Activated naive CD4-positive, alpha-beta T cell treated with anti-CD3 and anti-CD28 coated beads, Interleukin-2, amount 10 ng/mL, durations not matched to agents 7 days and 5 days (primary cell): ENCODE measurements at places on chromosomes 12 and 14.

DNA sequence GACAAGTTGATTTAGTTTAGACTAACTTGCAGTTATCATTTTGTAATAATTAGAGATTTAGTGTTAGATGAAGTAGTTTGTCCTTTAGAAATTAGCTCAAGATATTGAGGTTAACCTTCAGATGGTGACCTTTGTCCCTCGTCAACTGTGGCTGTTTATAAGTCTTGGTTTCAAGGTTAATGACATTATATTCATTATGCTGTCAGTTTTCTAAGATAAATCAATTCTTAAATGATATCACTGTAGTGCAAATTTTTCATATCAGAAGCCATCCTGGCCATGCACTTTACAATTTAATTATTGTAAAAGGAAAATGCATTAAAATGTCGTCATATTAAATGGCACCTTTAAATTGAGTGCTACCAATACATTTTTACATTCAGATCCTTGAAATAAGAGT is 19.6 kb upstream of the PPFIA2 start:
- H3K4me1 ChIP-seq = no peaks in the 10 kb centered on the region
- H3K27ac ChIP-seq = no peak overlapping the region
- no peak for DNase-seq

- H3K4me3 ChIP-seq = no peak overlapping the region
- H3K36me3 ChIP-seq = peaks cover 6% of the 10 kb centered on the region
- H3K27ac ChIP-seq = no peak overlapping the region
- peaks cover 40% of the 10 kb centered on the region for H3K4me1 ChIP-seq
- no peak for DNase-seq
These were observed 64.9 kb downstream of the NDUFA12 start for GRCh38 chr12:94938583-94938982.

DNA sequence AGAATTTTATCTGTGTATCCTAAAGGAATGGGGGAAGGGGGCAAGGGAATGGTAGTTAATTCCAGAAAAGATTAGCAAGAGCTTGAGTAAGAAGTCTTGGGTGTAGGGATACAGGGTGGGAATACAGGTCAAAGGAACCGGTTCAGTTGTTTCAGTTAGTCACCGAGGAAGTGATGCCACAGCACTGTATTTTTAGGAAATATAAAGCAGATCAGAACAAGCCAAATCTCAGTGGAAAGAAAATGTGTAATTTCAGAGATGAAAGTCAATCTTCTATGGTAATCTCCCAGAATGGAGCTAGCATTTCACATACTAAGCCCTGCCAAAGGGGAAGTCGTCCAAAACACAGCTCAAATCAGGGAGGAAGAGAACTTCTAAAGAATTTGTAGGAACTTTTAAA is 4.7 kb upstream of the TUBA1C start:
- H3K27me3 ChIP-seq = no peaks in the 10 kb centered on the region
- peaks cover 20% of the 10 kb centered on the region for H3K4me1 ChIP-seq
- no peak for DNase-seq
- no peak overlapping the region for H3K4me3 ChIP-seq

GRCh38 chr12:53602176-53602864 is 23.9 kb downstream of the ATF7 start:
- peaks cover 22% of the 10 kb centered on the region for H3K36me3 ChIP-seq
- no peaks in the 10 kb centered on the region for H3K27me3 ChIP-seq
- peaks cover 16% of the 10 kb centered on the region for H3K4me1 ChIP-seq

GRCh38 chr12:18391151-18391550 is 129.8 kb downstream of the PIK3C2G start:
- no peaks in the 10 kb centered on the region for H3K4me1 ChIP-seq
- H3K27me3 ChIP-seq = no peaks in the 10 kb centered on the region
- no peak for DNase-seq
- H3K27ac ChIP-seq = no peak overlapping the region

GRCh38 chr12:26691234-26691970 is 141.6 kb downstream of the ITPR2 start:
- H3K36me3 ChIP-seq = peaks cover 27% of the 10 kb centered on the region
- no peak for DNase-seq
- H3K4me1 ChIP-seq = no peaks in the 10 kb centered on the region
- no peak overlapping the region for H3K27ac ChIP-seq

- peak overlapping the region; percentile 100 for H3K27ac ChIP-seq
- peak overlapping the region; percentile 87 for H3K4me3 ChIP-seq
- no peak for DNase-seq
- H3K27me3 ChIP-seq = no peaks in the 10 kb centered on the region
- peaks cover 42% of the 10 kb centered on the region for H3K4me1 ChIP-seq
These were observed 1.2 kb downstream of the ACTR6 start for GRCh38 chr12:100201604-100202423.

GRCh38 chr12:1835211-1836131 is 15.1 kb downstream of the LRTM2 start:
- peaks cover 32% of the 10 kb centered on the region for H3K27me3 ChIP-seq
- DNase-seq = no peak
- H3K4me1 ChIP-seq = no peaks in the 10 kb centered on the region
- H3K27ac ChIP-seq = no peak overlapping the region

- H3K27me3 ChIP-seq = no peaks in the 10 kb centered on the region
- H3K4me3 ChIP-seq = no peak overlapping the region
- peaks cover 2% of the 10 kb centered on the region for H3K4me1 ChIP-seq
These were observed 66.8 kb upstream of the CFL2 start for GRCh38 chr14:34781242-34781641.

DNA sequence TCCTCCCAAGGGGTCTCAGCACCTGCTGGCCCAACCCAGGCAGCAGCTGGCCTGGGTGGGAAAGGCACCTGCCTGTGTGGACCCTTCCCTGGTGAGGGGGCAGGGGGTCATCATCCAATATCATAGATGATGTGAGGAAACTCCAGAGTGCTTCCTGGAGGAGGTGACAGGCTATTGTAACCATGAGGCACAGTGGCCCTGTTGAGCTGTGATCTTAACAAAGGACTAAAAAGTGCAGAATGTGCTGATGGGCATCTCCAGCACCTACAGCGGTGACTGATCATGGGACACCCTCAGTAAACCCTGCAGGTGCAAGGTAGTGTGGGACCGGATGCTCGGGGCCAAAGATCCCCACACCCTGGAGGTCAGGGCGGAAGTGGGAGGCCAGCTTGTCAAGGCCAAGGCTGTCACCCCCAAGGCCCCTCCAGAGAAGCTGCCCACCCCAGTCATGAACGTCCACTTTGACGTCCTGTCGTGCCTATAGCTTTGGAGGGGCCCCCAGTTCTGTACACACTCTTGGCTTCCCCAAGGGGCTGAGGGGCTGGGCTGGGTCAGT is 7.5 kb downstream of the MMP17 start:
- no peak overlapping the region for H3K27ac ChIP-seq
- no peaks in the 10 kb centered on the region for H3K36me3 ChIP-seq

GRCh38 chr14:74905595-74906142 is 17.4 kb downstream of the RPS6KL1 start:
- peaks cover 36% of the 10 kb centered on the region for H3K36me3 ChIP-seq
- H3K4me1 ChIP-seq = peaks cover 6% of the 10 kb centered on the region
- no peak overlapping the region for H3K4me3 ChIP-seq
- peak; percentile 84 for DNase-seq
- no peak overlapping the region for H3K27ac ChIP-seq

- H3K4me1 ChIP-seq = no peaks in the 10 kb centered on the region
- H3K36me3 ChIP-seq = no peaks in the 10 kb centered on the region
- H3K27ac ChIP-seq = no peak overlapping the region
- peak; percentile 74 for DNase-seq
- peaks cover 33% of the 10 kb centered on the region for H3K27me3 ChIP-seq
- no peak overlapping the region for H3K4me3 ChIP-seq
These were observed 35.5 kb upstream of the TSPAN9 start for GRCh38 chr12:3041558-3042164.

GRCh38 chr12:6041891-6042290 is 82.6 kb downstream of the VWF start:
- DNase-seq = no peak
- H3K27ac ChIP-seq = no peak overlapping the region
- peaks cover 14% of the 10 kb centered on the region for H3K27me3 ChIP-seq
- no peaks in the 10 kb centered on the region for H3K4me1 ChIP-seq
- no peak overlapping the region for H3K4me3 ChIP-seq

- peaks cover 5% of the 10 kb centered on the region for H3K27me3 ChIP-seq
- H3K27ac ChIP-seq = no peak overlapping the region
- H3K4me1 ChIP-seq = peaks cover 59% of the 10 kb centered on the region
- no peak for DNase-seq
- H3K36me3 ChIP-seq = peaks cover 38% of the 10 kb centered on the region
These were observed 2.7 kb downstream of the HECTD1 start for GRCh38 chr14:31204593-31205534.

DNA sequence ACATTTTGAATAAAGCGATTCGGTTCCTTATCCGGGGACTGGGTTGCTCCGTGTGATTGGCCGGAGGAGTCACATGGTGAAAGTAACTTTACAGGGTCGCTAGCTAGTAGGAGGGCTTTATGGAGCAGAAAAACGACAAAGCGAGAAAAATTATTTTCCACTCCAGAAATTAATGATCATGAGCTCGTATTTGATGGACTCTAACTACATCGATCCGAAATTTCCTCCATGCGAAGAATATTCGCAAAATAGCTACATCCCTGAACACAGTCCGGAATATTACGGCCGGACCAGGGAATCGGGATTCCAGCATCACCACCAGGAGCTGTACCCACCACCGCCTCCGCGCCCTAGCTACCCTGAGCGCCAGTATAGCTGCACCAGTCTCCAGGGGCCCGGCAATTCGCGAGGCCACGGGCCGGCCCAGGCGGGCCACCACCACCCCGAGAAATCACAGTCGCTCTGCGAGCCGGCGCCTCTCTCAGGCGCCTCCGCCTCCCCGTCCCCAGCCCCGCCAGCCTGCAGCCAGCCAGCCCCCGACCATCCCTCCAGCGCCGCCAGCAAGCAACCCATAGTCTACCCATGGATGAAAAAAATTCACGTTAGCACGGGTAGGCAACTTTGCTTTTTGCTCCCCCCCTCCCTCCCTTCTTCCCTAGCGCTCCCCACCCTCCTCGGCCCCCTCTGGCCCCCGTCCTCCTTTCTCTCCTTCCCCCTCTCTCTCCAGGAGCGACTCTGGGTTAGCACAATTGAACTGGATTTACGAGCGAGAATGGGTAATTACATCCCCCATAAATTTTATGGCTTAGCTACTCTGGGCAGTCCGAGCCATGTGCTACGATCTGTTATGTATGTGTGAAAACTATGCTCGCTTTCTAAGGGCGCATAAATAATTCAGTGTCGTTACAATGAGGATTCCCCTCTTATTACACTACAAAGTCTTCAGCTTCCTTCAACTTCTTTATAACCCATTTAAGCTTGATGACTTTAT is at the start of gene HOXC4:
Gene HOXC4 (plus strand): TSS at position 85 of the 991 bp plus-strand sequence. CDS start 88 bp downstream, at position 173.
- H3K27ac ChIP-seq = no peak within 1 kb of the TSS
- peak within 1 kb of the TSS; percentile 63 for H3K4me3 ChIP-seq
- peaks cover 27% of the 10 kb centered on the region for H3K4me1 ChIP-seq
- H3K27me3 ChIP-seq = peaks cover 100% of the 10 kb centered on the region
- peaks cover 3% of the 10 kb centered on the region for H3K36me3 ChIP-seq
- no peak for DNase-seq

DNA sequence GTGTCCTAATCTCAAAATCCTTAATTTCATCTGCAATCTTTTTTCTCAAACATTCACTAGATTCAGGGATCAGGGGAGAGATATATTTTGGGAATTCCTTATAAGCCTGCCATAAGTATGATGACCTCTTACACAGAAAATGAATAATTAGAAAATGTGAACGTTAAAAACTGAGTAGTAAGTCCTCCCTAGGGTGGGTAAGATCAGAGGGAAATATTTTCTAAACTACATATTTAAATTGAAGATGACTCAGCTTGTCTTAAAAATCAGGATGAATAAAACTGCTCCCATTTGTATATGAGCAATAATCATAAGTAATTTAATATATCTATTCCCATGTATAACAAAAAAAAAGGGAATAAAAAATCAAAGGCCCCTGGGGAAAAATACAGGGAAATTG is 935.5 kb downstream of the TMTC2 start:
- no peaks in the 10 kb centered on the region for H3K36me3 ChIP-seq
- no peak overlapping the region for H3K4me3 ChIP-seq
- no peak overlapping the region for H3K27ac ChIP-seq
- no peaks in the 10 kb centered on the region for H3K4me1 ChIP-seq

DNA sequence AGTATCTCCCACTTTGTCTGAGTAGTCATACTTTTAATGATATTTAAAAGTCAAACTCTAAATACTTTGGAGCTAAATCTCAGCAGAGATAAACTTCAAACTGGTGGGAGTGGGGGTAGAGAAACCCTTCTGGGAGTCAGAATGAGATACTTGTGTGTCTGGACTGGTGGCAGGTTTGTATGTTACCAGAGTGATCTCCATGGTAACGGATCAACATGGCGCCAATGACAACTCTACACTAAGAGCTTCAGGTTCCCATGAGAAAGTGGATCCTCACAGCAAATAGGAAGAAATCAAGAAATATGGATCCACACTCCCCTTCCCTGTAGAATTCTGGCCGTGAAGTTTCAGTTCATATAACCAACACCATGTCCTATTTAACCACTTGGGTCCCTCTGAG is 121.9 kb downstream of the ETV6 start:
- no peak overlapping the region for H3K4me3 ChIP-seq
- H3K36me3 ChIP-seq = peaks cover 55% of the 10 kb centered on the region
- H3K27ac ChIP-seq = no peak overlapping the region
- H3K4me1 ChIP-seq = peaks cover 72% of the 10 kb centered on the region
- no peak for DNase-seq
- no peaks in the 10 kb centered on the region for H3K27me3 ChIP-seq

DNA sequence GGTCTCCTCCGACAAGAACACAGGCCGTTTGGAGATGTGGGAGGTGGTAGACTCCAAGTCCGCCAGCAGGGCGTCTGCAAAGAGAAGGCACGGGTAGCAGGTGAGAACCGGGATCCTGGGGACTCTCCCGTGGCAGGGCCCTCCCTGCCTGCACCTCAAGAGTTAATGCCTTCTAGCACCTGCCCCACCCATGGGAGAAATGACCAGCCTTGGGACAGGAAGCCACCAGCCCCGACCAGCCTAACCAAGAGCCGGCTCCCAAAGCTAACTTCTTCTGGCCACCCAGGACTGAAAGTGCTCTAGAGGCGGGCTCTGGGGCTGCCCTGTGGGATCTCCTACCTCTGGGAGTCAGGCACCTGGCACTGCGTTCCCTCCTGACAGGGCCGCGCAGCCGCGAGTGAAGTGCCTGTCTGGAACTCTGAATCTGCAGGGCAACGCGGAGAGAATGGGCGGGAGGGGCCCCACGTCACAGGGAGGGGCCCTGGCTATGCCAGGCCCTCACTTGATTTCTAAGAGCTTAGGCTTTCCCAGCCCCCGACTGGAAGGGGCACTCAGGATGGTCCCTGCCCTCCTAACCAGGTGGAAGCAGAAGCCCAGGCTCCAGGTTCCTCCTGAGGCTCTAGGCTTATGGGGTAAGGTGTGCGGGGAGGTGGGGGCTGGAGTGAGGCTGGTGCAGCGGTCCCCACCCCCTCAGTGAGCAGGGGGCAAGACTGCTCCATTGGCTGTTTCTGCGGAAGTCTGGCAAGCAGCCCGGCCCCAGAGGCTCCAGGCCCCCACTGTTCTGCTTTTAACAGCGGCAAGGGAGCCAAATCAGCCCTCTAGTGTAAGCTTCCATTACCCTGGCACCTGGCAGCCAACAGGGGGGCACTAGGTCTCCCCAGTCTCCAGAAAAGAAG is 23.6 kb upstream of the RPLP0 start:
- peak overlapping the region; percentile 80 for H3K27ac ChIP-seq
- peaks cover 48% of the 10 kb centered on the region for H3K36me3 ChIP-seq
- peaks cover 47% of the 10 kb centered on the region for H3K4me1 ChIP-seq
- H3K4me3 ChIP-seq = no peak overlapping the region
- DNase-seq = no peak
